ENCODE measurements at places on chromosomes 6 and 20.

- DNase-seq: peak; percentile 22
Observed at GRCh38 chr20:7841971-7842310, 98.3 kb downstream of the HAO1 start.

DNA sequence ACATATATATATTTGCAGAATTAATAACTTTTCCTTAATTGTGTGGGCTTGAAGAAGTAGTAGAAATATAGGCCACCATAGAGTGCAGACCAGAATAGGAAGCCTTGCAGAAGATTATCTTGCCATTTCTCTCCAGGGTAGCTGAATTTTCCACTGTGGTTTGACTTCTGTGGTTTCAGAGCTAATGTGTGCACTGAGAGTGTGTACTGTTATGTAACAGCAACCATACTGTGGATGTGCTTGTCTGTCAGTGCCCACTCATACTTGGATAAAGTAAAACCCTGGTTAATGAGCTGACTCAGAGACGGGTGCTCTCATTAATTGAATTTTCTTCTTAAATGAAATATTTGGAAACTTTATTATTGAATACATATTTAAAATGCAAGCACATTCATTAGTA, 57.2 kb downstream of the CEP43 start:
- DNase-seq: no peak

GRCh38 chr6:130585587-130585986, 219.8 kb downstream of the TMEM200A start:
- no peak for DNase-seq

GRCh38 chr6:55399351-55399750, 72.1 kb downstream of the GFRAL start:
- no peak for DNase-seq

GRCh38 chr6:17493286-17493685, 99.9 kb downstream of the CAP2 start:
- no peak for DNase-seq

DNA sequence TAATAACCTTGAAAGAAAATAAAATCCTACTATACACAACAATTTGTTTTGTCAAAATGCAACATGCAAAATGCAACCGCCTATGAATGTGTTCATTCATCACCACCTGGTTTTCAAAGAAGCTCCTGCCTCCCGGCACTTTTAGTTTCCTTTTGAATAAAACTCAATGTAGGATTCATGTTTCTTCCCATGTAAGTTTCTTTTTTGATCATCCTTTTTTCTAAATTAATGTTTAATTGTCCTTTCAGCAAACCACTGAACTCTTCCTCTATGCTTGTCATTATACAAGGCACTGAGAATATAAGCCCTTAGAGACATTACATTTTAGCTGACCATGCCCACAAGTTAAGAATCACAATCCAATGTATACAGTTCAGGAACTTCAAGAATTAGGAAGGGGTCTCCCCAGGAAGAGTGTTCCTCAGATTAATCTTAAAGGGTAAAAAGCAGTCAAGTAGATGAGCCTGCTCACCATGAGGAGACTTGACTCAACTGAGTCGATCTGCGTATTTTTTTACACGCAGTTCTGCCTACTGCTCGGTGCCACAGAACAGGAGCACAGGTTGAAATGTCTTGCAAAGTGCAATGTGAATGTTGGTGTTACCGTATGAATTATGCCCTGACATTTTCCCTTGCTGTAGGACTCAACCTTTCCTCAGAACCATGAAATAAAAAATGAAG, 7.2 kb upstream of the THEMIS start:
- no peak for DNase-seq

- no peak for DNase-seq
Observed at GRCh38 chr6:160270347-160270746, 11.7 kb upstream of the SLC22A2 start.

- DNase-seq: no peak
Observed at GRCh38 chr20:59421089-59421488, 120.7 kb downstream of the EDN3 start.

DNA sequence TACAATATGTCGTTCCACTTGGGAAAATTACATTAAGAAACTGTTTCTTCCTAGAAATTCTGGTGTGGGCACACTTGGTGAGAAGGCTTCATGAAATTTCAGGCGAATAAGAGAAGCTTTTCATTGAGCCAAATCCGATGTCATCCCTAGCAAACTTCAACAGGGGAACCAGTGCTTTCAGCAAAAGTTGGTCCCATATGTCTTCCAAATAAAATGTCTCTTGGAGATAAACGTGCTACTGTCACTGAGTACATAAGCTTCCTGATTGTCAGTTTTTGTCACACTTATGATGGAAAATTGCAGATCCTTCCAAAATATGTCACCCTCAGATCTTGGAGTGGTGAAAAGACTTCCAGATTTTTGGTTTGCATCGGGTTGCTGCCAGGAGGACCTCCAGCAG, 31.1 kb upstream of the SLC35A1 start:
- DNase-seq: no peak

DNA sequence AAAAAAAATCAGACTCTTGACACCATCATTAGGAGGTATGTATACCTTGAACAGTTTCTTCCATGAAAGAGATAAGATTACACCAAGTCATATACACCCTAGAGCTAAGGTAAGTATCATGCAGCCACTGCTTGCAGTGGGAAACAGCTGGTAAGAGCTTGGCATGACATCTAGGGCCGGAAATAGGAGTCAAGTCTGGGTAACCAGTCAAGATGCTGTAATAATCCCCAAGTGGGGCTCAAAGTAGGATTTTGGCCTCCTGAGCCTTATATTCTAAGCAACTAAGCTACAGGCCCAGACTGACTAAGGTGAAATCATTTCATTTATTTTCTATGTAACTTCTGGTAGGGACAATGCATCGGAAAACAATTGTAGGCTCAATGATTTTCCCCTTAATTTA, 23.9 kb downstream of the TRERF1 start:
- DNase-seq: no peak

- no peak for DNase-seq
Observed at GRCh38 chr6:37160922-37161778, 8.8 kb upstream of the PIM1 start.

GRCh38 chr20:1964061-1964460, 29.8 kb downstream of the PDYN start:
- no peak for DNase-seq

GRCh38 chr6:117919775-117920729, 13.0 kb downstream of the SLC35F1 start:
- no peak for DNase-seq

GRCh38 chr6:113375950-113376846, 480.9 kb upstream of the MARCKS start:
- DNase-seq: no peak

GRCh38 chr6:144793744-144794143, 508.6 kb downstream of the UTRN start:
- DNase-seq: no peak

GRCh38 chr6:4818272-4818938, 42.2 kb downstream of the CDYL start:
- no peak for DNase-seq

GRCh38 chr6:85496009-85496579, 46.2 kb downstream of the NT5E start:
- no peak for DNase-seq

DNA sequence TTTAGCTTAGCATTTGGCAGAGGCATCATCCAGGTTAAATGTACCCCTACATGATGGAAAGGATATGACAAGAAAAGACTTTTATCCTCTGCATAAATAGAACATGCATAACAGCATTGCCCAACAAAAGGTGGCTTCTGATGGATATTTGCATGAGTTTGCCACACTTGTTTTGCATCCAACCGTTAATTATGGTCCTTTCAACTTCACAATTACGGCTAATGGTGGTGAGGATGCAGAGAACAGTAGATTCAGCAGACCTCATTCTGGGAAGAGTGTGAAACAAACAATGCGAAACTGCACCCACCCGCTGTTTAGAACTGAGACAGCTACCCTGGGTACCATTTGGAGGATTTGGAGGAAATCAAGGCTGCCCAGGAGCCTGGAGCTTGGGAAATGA, 690.9 kb upstream of the CHD6 start:
- no peak for DNase-seq

DNA sequence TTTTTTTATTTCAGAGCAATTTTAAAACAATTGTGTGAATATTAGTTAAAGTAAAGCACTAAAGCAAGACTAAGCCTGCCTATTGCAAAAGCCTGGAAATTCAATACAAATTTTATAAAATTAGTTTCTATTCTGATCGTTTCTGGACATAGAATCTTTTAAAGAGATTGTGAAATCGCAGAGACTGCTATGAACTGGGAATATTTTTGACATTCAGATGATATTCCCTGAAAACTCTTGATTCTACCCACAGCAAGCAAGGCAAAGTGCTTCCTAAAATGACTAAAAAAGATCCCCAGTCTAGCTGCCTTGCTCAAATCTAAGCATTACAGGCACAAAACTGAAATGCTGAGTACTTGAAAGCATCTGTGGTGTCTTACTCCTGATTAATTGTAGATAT, 187.6 kb upstream of the CEP162 start:
- DNase-seq: no peak

Data from Panc1 (cell line).